ENCODE measurements at places on chromosomes 6 and 20.
A peak's percentile ranks its signal among the peaks of the same experiment; 100 is the strongest.

DNA sequence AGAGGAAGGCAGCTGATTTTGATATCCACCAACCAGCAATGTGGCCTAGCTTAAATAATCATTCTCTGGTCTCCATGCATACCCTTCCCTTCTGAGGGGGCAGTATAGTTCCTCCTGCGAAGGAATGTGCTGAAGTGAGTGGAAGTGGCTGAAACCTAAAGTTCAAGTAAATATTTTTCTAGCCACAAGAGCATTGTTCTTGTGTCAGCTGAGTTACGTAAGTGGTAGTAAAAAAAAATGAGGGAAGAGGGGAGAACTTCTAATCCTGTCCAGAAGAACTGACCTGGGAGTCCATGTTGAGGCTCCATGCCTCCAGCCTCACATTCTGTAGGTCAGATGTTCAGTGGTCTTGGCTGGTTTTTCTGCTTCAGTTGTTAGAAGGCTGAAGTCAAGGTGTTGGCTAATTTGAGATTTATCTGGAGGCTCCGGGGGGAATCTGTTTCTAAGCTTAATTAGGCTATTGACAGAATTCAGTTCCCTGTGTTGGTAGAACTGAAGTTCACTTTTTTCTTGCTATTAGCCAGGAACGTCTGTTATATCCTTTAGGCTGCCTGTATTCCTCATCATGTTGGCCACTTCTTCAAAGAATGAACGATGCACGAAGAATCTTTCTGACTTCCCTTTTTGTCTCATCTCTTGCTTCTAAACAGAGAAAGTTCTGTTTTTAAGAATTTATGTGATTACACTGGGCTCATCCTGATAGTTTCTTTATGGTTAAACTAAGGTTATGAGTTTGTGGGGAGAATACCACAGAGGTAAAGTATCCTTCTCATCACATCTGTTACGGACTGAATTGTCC is 207.1 kb upstream of the PRSS16 start:
- no peak for DNase-seq

GRCh38 chr6:41063884-41064285 is 8.3 kb downstream of the OARD1 start:
- no peak for DNase-seq

DNA sequence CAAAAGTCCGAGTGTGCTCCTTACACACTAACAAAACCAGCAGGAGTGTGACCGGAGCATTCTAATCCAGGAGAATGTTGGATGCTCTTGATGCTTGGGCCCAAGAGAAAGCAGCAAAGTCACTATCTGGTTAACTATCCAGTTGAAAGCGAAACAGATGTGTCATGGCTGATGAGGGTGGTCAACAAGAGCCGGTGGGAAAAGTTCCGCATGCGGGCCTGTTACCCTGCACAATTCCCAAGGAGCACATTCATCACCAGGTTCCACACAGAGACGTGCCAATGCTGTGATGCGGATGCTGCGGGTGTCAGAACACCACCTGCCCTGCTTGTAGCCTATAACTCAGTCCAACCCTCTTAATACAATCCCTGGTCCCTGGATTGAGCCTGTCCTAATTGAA is 38.7 kb downstream of the IL20RA start:
- DNase-seq = no peak

GRCh38 chr20:760751-761417 is 7.4 kb downstream of the SLC52A3 start:
- peak; percentile 27 for DNase-seq

DNA sequence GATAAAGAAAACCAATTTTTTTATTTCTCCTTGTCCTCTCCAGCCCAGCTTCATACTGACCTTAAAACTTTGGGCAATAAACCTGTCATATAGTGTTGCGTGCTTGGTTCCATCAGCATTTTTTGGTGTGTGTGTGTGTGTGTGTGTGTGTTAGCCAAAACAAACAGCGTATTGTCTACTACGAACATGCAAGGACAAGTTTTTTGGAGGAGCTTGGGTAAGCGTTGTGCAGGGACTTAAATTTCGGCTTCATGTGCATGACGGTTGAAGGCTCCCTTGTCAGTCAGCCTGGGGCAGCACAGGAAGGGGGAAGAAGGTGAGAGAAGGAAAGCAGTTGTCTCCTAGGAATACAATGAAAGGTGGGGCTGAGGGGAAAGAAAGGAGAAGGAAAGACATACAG is 62.0 kb upstream of the PAX1 start:
- no peak for DNase-seq

DNA sequence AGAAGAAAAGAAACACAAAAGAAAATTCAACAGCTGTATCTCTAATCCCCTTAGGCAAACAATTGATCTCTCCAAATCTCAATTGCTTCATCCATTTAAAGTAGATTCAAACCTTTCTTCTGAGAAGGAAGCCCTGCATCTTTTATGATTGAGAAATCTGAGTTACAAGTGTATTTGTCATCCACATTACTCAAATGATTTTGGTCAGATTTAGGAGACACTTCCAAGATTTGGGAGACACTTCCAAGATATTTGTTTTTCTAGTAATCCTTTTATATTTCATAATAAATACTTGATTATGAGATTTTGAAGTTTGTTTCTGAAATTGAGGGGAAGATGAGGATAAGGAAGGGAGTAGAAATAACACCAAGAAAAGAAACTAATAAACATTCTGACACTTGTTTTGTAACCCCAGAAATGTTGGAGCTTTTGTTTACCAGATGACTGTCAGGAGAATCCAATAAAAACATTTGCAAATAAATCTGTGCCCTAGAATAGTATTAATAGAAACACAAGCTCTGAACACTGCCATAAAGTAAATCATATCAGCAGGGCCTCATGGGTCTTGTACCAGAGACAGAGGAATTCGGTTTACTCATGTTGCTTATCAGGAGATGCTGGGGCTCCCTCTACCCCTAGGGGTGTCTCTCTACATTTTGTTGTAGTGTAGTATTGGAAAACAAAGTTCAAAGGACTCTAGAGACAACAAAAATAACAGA is 314.3 kb upstream of the NT5E start:
- no peak for DNase-seq

GRCh38 chr6:4640139-4640538 is 136.1 kb upstream of the CDYL start:
- no peak for DNase-seq

GRCh38 chr6:130655586-130655985 is 171.6 kb upstream of the SMLR1 start:
- no peak for DNase-seq

DNA sequence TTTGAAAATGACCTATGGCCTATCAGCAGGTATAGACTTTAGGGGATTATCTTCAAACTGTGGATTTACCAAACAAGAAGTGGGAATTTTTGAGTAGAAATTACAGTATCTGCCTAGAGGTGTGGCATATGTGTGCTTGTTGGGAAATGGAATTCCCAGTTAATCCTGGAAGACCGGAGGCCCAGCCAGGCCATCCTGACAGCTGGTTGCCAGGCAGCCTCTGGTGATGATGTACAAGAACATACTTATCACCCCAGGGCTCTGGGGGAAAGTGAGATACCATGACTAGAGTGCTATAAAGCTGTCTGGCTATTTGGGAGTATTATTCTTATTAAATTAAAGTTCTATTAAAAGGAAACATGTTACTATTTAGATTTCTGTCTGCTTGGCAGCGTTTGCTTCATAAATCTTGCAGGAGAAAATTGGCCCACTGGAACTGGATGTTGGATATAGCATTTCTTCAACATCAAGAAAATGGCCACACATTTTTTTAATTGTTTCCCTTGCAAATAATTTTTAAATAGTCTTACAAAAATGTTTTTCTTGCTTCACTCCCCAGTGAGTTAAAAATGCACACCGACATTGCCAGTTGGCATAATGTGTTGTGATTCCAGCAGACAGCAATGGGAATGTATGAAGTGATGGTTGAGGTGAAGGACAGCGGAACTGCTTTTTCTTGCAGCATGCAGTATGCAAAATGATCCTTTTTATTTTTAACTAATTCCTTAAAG is 187.8 kb downstream of the MYLK4 start:
- no peak for DNase-seq

DNA sequence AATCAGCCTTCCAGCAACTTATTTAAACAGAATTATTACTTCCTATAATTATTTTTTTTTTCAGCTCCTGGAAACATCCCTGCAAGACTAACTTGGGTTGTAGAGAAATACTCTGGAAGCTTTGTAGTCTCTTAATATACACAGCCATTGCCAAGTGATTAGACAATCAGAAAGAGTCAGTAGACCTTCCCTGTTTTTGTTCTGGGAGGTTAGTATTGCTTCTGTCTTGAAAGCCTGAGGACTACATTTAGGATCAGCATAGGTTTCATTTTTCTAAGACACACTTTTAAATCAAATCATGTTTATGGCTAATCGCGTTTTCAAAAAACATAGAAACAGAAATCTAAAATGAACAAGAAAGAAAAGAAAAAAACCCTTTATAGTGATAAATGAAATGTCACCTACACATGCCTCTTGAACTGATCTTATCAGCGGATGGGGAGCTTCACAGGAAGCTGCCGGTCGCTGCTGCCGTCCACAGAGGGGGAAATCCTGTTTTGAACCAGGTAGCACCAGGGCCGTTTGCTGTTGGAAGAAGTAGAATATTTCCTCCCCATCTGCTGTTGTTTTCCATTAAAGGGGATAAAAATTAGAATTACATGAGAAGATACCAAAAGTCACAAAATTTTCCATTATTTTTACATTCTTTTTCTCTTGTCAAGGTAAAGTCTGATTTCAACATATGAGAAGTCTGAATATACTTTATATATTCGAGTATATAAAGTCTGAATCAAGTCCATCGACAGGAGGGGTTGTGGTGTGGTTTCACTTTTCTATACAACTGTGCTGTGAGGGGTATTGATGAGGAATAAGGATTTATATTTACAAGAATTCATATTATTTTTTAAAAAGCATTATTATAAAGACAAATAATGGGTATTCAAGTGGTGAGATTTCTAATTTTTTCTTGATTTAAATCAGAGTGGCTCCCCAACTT is 94.6 kb downstream of the ARMC2 start:
- DNase-seq = no peak

DNA sequence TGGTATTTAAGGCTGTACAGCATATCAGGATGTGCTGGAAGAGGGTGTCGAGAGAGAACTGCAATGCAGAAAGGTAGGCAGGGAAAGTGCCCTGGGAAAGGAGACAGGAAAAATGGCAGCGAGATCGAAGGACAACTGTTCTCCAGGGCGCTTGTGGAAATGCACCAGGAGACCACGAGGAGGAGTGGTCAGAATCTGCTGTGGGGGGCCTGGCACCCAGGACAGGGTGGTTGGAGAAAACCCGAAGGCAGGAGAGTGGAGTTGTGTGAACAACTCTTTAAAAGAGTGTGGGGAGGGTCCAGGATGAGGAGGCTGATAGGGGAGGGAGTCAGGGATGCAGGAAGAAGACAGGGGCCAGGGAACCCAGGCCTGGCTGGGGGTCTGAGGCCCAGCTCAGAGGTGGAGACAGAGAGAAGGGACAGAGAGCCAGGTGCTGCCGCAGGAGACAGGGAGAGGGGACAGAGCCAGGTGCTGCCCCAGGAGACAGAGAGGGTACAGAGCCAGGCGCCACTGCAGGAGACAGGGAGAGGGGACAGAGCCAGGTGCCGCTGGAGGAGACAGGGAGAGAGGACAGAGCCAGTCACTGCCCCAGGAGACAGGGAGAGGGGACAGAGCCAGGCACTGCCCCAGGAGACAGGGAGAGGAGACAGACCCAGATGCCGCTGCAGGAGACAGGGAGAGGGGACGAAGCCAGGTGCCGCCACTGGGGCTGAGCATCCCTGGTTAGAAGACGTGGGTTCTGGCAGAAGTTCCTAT is 9.3 kb downstream of the SLC22A1 start:
- no peak for DNase-seq

DNA sequence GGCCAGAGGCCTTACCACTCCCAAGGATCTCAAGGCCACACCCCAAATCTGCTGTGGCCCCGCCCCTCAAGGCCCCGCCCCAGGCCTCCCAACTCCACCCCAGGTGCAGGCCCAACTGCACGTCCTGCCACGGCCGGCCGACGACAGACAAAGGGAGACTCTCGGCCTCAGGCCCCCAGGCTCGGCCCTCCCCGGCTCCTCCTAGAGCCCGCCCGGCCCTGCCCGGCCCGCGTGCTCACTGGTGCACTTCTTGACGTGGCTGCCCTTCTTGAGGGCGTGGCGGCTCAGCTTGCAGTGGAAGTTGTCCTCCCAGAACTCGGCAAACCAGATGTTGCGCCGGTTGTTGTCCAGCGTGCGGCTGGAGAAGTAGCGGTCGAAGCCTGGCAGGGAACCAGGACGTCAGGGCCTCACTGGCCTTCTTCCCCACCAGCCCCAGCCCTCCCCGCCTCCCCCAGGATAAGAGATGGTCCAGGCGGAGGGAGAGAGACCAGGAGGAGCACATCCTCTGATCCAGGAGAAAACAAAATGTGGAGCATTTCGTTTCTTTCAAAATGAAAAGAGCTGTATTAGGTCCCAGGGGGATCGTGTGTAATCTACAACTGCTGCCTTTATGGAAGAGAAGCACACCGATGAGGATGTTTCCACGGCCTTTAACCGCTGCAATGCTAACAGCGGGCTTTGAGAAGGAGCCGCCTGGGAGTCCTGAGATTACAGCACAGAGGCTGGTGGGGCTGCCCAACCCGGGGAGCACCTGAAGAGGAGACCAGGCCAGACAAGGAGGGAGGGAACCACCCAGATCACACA is 89.4 kb downstream of the GRM4 start:
- DNase-seq = peak; percentile 4

- no peak for DNase-seq
Observed at GRCh38 chr6:98560418-98560817, 274.0 kb upstream of the POU3F2 start.

DNA sequence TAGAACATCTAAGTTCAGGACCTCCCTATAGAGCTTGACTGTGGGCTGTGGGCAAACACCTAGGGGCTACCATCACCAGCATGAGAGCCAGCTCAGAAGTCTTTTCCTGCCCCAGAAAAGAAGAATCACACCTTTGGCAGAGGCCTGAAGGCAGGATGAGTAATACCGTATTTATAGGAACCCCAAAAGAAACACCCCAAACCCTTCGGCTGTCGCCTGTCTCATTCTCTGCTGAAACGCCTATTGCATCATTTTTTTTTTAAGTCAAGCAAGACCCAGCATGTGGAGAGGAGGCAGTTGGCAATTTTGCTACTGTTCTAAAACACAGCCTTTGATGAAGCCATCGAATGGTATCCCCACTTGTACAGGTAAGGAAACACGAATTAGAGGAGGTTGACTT is 436.4 kb downstream of the TFAP2A start:
- DNase-seq = no peak

DNA sequence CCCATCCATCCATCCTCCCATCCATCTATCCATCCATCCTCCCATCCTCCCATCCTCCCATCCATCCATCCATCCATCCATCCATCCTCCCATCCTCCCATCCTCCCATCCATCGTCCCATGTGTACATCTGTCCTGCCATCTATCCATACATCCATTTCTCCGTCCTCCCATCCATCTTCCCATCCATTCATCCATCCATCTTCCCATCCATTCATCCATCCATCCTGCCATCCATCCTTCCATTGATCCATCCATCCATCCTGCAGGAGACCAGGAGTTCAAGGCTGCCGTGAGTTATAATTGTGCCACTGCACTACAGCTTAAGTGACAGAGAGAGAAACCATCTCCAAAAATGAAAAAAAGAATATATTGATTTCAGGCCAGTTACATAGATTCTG is 356.5 kb downstream of the CDH26 start:
- no peak for DNase-seq

GRCh38 chr6:128504003-128504654 is 16.3 kb downstream of the PTPRK start:
- DNase-seq = no peak

- DNase-seq = no peak
Observed at GRCh38 chr6:106181664-106182418, 95.7 kb downstream of the PRDM1 start.

Measured in suppressor macrophage treated with lipopolysaccharide for 4 hours (primary cell).